ENCODE measurements at places on chromosomes 16 and 17.

DNA sequence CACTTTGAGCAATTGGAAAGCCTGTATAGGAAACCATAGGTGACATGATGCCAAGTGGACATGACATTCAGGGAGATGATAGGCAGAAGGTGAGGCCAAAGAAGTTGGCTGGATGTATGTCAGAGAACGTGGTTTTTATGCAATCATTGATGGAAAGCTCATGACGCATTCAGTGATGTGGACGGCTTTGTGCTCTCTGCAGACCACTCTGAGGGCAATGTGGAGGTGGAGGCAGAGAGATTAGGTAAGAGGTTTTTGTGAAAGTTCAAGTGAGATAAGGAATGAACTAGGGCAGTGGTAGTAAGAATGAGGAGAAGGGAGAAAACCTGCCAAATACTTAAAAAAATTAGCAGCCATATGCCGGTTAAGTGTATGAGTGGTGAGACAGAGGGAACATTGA, 99.0 kb downstream of the PRKCA start:
- DNase-seq: no peak
- H3K27ac ChIP-seq: no peak overlapping the region
- no peak overlapping the region for H3K4me3 ChIP-seq
- H3K36me3 ChIP-seq: no peaks in the 10 kb centered on the region

GRCh38 chr17:29215717-29216116, 30.9 kb upstream of the CRYBA1 start:
- no peak for DNase-seq
- H3K36me3 ChIP-seq: no peaks in the 10 kb centered on the region
- H3K4me1 ChIP-seq: no peaks in the 10 kb centered on the region
- no peaks in the 10 kb centered on the region for H3K27me3 ChIP-seq

DNA sequence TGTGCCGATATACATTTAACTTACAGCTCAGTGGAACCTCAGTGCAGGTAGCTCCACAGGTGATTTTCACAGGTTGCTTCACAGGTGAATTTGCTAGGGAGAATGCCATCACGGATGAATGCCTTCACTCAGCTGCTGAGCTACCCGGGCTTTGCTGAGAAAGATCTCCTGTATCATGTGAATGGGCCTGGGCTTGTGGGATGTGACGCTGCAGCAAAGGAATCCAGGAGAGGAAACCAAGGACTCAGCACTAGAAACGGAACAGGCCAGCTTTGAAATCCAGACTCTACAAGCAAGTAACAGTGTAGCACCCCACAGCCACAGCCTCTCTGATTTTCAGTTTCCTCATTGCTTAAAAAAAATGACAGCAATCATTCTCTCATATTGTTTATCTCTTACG, 271.4 kb upstream of the MAF start:
- H3K27me3 ChIP-seq: no peaks in the 10 kb centered on the region
- no peak for DNase-seq
- no peak overlapping the region for H3K27ac ChIP-seq

GRCh38 chr17:73262676-73263642, 1.3 kb upstream of the CPSF4L start:
- no peak overlapping the region for H3K4me3 ChIP-seq
- H3K4me1 ChIP-seq: no peaks in the 10 kb centered on the region
- DNase-seq: no peak
- no peaks in the 10 kb centered on the region for H3K27me3 ChIP-seq
- H3K27ac ChIP-seq: no peak overlapping the region

GRCh38 chr17:60527701-60528100, 1.7 kb upstream of the APPBP2 start:
- H3K27me3 ChIP-seq: no peaks in the 10 kb centered on the region
- H3K4me1 ChIP-seq: peaks cover 28% of the 10 kb centered on the region
- no peaks in the 10 kb centered on the region for H3K36me3 ChIP-seq

DNA sequence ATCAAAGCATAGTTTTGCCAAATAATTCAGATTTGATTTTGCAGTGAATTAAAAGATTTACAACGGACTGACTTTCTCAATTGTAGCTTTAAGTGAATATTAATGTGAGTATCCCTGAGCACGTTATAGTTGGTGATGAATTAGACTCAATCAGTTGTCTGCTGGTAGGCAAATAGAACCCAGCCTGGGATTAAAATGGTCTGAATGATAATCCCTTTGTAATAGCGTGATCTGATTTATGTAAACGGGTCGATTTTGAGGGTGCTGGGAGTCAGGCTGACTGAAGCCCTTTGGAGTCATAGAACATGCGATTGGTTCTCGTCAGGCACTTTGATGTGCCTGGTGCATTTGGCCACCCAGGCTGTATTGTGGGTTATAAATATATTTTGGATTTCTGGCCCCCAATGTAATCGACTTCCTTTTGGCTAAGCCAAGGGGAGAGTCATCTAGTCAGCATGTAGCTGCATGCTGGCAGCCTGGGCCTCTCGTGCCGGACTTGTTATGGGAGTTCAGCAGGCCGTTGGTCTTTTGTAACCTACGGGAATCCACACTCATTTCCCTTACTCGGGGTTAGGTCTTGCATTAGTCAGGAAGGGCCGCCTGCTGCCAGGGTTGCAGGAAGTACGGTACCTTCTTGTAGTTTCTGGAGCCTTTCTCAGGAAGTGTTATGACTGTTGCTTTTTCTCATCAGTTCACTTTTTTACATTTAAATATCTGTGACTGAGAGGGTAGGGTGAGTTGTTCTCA, 5.4 kb downstream of the PGS1 start:
- peak overlapping the region; percentile 24 for H3K4me3 ChIP-seq
- peaks cover 97% of the 10 kb centered on the region for H3K4me1 ChIP-seq
- H3K36me3 ChIP-seq: no peaks in the 10 kb centered on the region
- peak overlapping the region; percentile 40 for H3K27ac ChIP-seq
- H3K27me3 ChIP-seq: no peaks in the 10 kb centered on the region

- H3K27me3 ChIP-seq: no peaks in the 10 kb centered on the region
- no peaks in the 10 kb centered on the region for H3K36me3 ChIP-seq
- no peak overlapping the region for H3K27ac ChIP-seq
- no peak overlapping the region for H3K4me3 ChIP-seq
- H3K4me1 ChIP-seq: no peaks in the 10 kb centered on the region
- DNase-seq: no peak
These were observed 137.5 kb downstream of the XYLT1 start for GRCh38 chr16:17333229-17333628.

- DNase-seq: no peak
- H3K27ac ChIP-seq: no peak overlapping the region
- no peaks in the 10 kb centered on the region for H3K4me1 ChIP-seq
- no peaks in the 10 kb centered on the region for H3K36me3 ChIP-seq
These were observed 144.8 kb upstream of the CCL2 start for GRCh38 chr17:34110315-34110714.

DNA sequence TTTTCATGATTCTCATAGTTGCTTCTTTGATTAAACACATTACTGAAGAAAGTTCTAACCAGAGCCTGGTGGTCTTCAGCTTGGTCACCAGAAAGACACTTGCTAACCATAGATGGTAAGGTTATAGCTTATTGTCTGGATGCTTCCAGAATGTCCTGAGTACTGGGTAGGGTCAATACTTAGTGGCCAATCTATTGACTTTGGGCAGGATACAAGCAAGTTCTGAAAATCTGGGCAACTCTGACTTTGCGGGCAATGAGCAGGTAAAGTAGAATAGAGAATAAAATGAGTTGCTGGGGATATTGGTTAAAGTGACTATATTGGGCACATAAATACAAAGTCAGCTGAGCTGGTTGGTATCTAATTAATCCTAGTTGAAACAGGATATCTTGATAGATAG, 63.0 kb downstream of the ABCA8 start:
- no peak overlapping the region for H3K4me3 ChIP-seq
- no peak for DNase-seq
- no peaks in the 10 kb centered on the region for H3K4me1 ChIP-seq
- no peaks in the 10 kb centered on the region for H3K27me3 ChIP-seq
- no peak overlapping the region for H3K27ac ChIP-seq

GRCh38 chr16:27819881-27820610, 243.5 kb downstream of the GSG1L start:
- no peaks in the 10 kb centered on the region for H3K36me3 ChIP-seq
- no peaks in the 10 kb centered on the region for H3K4me1 ChIP-seq
- H3K27ac ChIP-seq: no peak overlapping the region
- DNase-seq: no peak
- H3K27me3 ChIP-seq: no peaks in the 10 kb centered on the region

GRCh38 chr16:8959921-8960787, 3.6 kb downstream of the USP7 start:
- peak overlapping the region; percentile 53 for H3K27ac ChIP-seq
- H3K27me3 ChIP-seq: no peaks in the 10 kb centered on the region
- DNase-seq: peak; percentile 36
- H3K36me3 ChIP-seq: no peaks in the 10 kb centered on the region
- peaks cover 76% of the 10 kb centered on the region for H3K4me1 ChIP-seq

- H3K27me3 ChIP-seq: no peaks in the 10 kb centered on the region
- no peaks in the 10 kb centered on the region for H3K36me3 ChIP-seq
- H3K4me3 ChIP-seq: no peak overlapping the region
- no peaks in the 10 kb centered on the region for H3K4me1 ChIP-seq
These were observed 594.4 kb downstream of the TOX3 start for GRCh38 chr16:51952500-51952899.

DNA sequence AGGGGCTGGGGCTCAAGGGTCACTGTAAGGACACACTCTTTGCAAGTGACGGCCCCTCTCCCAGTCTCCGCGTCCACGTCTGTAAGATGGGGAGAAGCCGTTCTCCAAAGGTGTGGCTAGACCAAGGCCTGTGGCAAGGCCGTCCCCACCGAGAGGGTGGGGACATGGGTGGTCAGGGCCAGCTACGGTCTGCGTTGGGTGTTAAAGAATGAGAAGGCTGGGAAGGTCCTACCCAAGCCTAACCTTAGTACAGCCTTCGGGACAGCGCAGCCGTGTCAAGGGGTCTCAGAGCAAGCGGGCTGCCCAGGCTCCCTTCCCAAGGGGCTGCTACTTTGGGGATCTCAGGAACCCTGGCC, 1.9 kb downstream of the C1QTNF8 start:
- no peak overlapping the region for H3K27ac ChIP-seq
- no peak overlapping the region for H3K4me3 ChIP-seq
- no peaks in the 10 kb centered on the region for H3K27me3 ChIP-seq
- DNase-seq: no peak
- H3K4me1 ChIP-seq: no peaks in the 10 kb centered on the region

DNA sequence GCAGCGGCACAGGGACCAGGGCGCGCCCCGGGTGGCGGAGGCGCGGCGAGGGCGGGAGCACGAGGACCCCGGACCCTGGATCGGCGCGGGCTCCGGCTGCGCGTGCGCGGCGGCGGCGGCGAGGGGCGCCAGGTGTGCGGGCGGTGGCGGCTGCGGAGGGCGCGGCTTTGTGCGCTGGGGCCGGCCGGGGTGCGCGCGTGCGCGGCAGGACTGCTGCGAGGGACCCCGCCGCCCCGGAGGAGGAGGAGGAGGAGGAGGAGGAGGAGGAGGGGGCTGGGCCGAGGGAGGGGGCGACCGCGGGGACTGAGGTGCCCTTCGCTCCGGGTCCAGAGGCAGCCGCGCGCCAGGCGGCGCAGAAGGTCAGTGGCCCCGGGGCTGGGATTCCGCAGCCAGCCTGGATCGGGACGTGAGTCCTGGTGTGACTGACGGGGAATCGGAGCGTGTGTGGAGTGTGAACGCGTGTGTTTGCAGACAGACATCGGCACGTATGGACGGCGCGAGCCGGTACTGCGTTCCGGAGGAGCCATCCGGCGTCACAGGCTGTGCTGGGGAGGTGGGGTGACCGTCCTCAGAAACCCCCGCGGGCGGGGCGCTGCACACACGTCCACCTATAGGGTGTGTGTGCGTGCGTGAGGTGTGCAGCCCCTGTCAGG, 19.5 kb upstream of the RAP1GAP2 start:
- H3K4me1 ChIP-seq: peaks cover 6% of the 10 kb centered on the region
- no peaks in the 10 kb centered on the region for H3K36me3 ChIP-seq
- no peak overlapping the region for H3K27ac ChIP-seq
- DNase-seq: no peak
- no peaks in the 10 kb centered on the region for H3K27me3 ChIP-seq
- no peak overlapping the region for H3K4me3 ChIP-seq

DNA sequence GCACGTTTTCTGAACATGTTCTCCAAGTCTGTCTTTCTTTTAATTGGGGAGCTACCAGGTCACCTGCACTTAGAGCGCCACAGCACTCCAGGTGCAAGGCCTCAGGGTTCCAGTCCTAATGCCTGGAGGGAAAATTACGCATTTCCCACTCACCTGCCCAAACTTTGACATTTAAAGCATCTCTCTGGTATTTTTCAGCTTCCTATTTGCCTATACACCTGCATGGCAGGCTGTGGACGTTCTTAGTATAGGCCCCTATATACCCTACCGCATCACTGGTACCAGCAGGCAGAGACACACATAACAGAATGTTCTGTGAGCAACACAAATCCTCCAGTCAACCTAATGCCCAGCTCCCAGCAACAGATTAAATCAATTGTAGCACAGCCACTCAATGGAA, 213.3 kb downstream of the MRTFB start:
- no peaks in the 10 kb centered on the region for H3K27me3 ChIP-seq
- H3K36me3 ChIP-seq: no peaks in the 10 kb centered on the region
- DNase-seq: no peak

DNA sequence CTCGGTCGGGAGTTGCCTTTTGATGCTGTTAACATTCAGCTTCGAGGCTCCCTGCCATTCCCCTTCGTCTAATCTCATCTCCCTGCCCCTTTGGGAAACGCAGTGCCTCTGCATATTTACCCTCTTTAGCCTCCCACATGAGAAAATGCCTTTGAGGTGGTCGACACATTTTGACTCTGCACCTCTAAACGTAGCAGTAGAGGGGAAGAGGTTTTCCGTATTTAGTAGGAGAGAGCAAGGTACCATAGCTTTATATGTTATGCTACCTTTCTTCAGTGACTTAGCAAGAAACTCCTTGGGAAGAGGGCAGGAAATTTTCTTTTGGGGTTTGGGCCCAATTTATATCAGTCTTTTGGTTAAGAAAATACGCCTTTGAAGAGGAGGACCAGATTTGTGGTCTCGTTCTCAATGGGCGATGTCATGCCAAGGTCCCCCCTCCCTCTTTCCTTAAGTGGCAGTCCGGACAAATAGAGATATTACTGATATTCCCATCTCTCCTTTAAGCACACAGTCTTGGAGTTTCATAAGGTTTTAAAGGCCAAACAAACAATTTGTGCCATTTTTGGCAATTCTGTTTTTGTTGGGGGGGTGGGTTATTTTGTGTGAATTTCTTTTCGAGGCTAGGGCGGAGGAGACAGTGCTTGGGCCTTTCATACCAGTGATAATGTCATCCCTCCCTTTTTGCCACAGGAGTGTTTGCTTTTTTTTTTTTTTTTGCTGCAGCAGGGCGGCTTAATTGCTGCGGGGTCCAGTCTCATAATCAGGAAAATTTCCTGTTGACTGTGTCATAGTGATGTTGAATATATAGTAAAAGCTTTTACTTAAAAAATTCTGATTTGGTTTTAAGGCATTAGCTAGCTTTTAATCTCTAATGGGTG, 1.5 kb downstream of the PAFAH1B1 start:
- H3K27ac ChIP-seq: peak overlapping the region; percentile 99
- no peaks in the 10 kb centered on the region for H3K36me3 ChIP-seq
- peak overlapping the region; percentile 91 for H3K4me3 ChIP-seq
- peak; percentile 16 for DNase-seq
- peaks cover 55% of the 10 kb centered on the region for H3K4me1 ChIP-seq

GRCh38 chr16:4085405-4085970, 30.8 kb downstream of the ADCY9 start:
- no peaks in the 10 kb centered on the region for H3K36me3 ChIP-seq
- DNase-seq: no peak
